ENCODE measurements at places on chromosomes 16 and 17.

- DNase-seq, result no peak
These were observed 94.5 kb downstream of the PCTP start for GRCh38 chr17:55845385-55845784.

- DNase-seq, result no peak
These were observed 31.9 kb upstream of the CCR7 start for GRCh38 chr17:40597156-40597555.

DNA sequence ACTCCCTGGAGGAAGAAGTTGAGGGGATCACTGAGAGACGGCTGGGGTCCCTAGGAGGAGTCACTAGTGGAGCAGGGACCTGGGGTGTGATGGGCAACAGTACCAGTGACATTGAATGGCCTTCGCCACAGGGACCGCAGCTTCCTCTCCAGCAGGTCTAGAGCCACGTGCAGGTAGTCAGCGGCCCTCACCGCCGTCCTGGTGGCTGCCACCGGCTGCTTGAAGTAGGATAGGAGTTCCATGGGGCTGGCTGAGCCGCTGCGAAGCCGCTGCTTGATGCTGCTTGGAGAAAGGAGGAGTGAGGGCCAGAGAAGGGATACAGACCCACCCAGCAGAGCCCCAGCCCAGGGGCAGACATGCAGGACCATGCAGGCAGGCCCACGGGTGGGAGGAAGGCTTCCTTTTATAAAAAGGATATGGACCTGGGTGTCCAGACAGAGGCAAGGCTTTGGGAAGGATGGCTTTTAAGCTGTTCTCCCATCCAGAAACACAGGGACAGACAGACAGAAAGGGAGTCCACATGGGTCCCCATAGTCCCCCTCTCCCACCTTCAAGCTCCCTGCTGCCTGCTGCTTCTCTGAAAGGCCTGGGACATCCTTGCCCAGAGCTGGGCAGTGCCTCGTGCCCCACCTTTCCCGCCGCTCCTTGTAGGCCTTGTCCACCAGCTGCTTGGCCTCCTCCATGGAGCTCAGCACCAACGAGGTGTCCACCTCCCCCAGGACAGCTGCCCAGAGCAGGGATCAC, 827 bp downstream of the MPO start:
- no peak for DNase-seq

- DNase-seq, result no peak
These were observed 130.3 kb downstream of the TANGO6 start for GRCh38 chr16:68973611-68974120.

- DNase-seq, result no peak
These were observed 121.3 kb upstream of the GSE1 start for GRCh38 chr16:85491798-85492294.

DNA sequence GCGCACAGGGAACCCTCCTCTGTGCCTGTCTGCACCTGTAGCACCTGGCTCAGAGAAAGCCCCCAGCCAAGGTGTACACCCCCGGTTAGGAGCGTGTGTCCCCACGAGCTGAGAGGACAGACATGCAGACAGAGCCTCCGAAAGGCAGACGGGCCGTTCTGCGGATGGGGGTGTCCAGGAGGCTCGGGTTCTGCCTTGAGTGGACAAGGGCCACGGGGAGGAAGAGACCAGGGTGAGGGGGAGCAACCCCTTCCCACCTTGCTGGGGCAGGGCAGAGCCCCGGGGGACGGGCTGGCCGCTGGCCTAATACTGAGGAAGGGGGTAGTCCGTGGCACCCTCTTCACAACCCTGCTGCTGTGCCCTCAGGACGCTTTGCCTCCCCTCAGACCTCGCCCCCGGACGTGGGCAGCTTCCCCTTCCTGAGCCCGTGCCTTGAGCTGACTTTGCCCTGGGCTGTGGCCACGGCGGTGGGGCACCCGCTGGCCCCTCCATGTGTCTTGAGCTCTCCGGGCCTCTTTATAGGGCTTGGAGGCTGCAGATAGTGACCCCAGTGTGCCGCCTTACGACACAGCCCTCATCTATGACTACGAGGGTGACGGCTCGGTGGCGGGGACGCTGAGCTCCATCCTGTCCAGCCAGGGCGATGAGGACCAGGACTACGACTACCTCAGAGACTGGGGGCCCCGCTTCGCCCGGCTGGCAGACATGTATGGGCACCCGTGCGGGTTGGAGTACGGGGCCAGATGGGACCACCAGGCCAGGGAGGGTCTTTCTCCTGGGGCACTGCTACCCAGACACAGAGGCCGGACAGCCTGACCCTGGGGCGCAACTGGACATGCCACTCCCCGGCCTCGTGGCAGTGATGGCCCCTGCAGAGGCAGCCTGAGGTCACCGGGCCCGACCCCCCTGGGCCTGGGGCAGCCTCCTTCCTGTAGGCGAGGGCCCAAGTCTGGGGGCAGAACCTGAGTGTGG, 5.7 kb downstream of the SLC22A31 start:
- DNase-seq, result no peak

DNA sequence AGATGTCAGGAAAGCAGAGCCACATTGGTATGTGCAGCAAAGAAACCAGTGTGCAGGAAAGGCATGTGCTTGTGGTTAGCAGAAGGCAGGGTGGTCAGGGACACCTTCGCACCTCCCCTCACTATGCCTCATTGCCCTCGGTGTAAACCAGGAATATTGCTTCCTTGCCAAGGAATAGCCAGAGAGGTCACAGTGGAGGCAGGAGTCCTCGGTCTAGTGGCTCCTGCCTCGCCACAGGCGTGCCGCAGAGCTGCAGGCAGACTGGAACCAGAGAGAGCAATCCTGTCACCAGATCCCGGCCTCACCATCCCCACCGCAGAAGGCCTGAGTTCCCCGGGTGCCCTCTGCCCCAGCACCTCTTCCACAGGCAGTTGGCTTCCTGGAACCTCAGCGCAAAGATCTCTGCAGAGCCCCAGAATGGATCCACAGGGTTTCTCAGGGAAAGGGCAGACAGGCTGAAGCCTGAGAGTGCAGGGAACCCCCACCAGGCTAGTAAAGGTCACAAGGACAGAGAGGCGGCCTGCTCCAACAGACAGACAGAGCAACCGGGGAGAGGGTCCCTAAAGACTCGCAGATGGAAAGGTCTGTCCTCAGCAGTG, 21.6 kb downstream of the CCDC182 start:
- no peak for DNase-seq

DNA sequence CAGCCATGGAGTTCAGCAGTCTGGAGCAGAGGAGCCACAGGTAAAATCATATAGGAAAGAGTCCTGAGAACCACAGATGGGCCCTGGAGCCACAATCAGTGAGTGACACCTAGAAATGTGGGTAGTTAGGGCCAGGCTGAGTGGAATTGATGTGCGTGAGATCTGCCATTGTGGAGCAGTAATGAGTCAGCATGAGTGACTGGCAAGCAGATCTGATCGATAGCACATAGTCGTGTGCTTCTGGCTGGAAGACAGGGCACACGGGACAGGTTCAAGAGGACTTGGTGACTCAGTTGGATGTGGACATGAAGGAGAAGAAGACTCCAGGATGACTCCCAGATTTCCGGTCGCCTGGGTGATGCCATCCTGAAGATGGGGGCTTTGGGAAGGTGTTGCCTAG, 12.3 kb downstream of the ADORA2B start:
- no peak for DNase-seq

- DNase-seq, result no peak
These were observed 137.7 kb downstream of the KATNIP start for GRCh38 chr16:27687605-27688004.

DNA sequence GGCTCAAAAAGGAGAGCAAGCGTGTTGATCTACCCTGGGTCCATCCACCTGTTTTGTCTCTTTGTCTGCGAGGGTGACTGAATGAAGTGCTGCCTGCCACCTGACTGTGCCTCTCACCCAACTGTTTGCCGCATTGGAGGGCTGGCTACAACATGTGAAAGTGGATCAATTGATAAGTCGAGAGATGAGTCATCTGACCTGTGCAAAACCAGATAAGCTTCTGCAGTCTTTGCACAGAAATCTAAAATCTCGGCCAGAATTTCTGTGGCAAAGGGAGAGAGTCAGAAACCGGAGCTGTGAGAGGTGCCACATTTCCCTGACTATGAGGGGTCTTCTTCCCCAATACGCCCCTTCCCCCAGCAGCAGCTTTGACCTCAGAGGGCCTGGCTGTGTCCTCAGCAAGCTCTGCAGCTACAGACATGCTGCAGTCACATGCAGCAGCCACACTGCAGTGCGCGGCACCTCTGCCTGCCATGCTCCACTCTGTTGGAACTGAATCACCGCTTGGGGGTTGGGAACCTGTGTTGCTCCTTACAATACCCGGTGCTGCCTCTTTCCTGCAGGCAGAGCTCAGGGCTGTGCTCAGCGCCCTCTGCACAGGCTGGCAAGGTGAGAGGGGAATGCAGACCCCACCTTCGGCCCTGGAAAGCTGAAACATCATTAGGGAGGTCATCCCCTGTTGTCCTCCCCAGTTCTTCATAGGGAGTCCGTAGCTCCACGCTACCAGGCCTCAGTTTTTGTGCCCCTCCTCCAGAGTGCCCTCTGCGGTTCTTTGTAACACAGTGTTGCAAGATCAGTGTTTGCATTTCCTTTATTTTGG, 16.2 kb upstream of the HAS3 start:
- no peak for DNase-seq

GRCh38 chr17:48970224-48970623, 1.8 kb upstream of the GIP start:
- DNase-seq, result no peak

DNA sequence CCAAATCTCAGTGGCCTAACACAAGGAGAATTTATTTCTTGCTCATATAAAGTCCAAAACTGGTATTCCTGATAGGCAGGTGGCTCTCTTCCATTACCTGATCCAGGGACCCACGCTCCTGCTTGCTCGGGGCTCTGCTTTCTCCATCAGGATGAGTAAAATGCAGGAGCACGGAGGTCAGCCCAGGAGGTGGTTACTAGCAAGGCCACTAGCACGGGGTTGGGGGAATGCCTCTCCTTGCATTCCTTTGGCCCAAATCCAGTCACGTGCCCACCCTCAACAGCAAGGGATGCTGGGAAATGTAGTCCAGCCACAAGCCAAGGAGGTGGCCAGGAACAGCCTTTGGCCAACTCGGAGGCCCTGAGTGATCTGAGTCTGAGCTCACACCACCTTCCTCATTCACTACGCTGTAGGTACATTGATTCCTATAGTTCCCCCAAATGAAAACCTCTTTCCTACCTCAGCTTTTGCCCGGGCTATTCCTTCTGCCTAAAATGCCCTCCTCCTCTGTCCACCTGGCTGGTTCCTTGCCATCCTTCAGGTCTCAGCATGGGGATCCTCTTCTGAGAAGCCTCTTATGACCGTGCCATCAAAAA, 38.3 kb upstream of the HAPSTR1 start:
- DNase-seq, result no peak

DNA sequence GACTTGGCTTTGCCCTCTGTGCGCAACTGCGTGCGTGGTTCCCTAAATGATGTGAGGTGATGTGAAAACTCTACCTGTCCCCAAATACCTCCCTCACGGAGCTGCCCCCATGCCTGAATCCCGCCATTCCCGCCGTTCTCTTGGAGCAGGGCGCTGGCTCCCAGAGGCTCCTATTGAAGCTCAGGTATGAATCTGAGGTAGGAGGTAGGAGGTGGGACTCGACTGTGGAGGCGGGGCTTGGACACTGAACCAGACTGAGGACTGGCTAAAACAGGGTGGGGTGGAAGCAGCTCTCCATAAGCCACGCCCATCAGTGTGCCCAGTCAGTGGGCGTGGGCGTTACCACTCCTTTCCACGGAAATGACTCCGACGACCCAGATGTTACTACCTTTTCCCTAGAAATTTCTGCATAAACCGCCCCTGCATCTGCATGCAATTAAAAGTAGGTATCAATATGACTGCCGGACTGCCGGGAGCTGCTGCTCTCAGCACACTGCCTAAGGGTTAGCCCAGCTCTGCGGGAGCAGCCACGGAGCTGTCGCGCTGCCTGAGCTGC, 41.0 kb downstream of the FOXL1 start:
- no peak for DNase-seq

DNA sequence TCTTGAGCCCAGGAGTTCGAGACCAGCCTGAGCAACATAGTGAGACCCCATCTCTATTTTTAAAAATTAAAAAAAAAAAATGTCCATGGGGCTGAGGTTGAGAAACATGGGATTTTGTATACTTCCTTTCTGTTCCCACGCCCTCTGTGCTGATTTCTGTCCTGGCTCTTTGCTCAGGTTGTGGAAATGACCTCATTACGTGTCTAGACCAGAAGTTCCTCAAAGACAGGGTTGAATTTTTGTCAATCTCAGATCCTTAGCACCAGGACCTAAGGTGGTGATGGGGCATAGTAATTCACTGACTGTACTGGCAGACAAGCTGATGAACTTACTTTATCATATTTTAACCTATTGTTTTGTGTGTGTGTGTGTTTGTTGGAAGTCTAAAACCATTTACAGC, 11.2 kb upstream of the HNF1B start:
- DNase-seq, result no peak

- no peak for DNase-seq
These were observed 93.7 kb downstream of the TANGO6 start for GRCh38 chr16:68936736-68937631.

GRCh38 chr16:15575293-15576049, 67.5 kb downstream of the MARF1 start:
- no peak for DNase-seq

DNA sequence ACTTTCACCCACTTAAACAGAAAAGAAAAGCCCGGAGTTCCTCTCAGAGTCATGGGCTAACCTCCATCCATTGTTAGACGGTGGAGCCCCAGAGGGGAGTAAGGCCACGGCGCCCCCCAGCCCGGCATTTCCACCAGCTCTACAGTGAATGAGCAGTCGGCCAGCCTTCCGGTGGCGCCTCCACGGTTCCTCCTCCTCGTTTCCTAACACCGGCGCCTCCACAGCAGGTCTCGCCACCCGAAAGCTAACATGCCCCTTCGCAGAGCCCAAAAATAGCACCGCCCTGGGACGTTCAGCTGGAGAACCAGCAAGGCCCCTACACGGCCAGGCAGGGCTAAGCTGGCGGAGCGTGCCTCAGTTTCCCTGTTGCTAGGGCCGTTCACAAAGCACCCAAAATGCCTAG, 858 bp downstream of the MMD start:
- peak; percentile 19 for DNase-seq

GRCh38 chr16:72109966-72110530, 16.4 kb downstream of the DHX38 start:
- no peak for DNase-seq

DNA sequence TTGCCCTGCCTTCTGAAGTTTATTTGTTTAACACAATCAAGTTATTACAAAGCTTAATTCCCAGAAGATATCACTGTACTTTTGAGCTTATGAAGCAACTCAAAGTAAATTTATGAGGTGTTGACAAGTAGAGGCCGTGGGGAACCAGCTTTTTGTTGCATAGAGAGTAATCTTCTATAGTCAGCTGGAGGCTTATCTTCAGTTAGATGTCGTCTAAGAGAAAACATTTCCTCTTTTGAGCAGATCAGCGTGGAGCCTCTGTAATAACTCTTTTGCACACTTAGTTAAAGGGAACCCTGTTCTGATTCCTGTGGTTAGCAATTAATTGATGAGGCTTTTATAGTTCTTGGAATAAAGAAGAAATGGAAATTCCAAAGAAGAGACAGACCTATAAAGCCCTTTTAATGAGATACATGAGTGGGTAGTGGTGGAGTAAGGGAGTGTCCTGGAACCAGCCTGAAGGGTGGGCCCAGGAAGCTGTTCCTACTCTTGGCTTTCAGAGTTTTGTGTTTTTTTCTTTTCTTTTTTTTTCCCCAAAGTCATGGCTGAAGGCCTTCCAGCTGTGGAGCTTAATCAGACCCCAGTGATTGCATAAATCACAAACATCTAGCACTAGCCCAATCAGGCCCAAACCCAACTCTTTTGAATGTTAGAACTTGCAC, 28.9 kb upstream of the MAP3K14 start:
- DNase-seq, result no peak
